ENCODE measurements at places on chromosomes 12 and 14.

GRCh38 chr12:51897181-51897580, 9.3 kb downstream of the ANKRD33 start:
- no peak for DNase-seq

DNA sequence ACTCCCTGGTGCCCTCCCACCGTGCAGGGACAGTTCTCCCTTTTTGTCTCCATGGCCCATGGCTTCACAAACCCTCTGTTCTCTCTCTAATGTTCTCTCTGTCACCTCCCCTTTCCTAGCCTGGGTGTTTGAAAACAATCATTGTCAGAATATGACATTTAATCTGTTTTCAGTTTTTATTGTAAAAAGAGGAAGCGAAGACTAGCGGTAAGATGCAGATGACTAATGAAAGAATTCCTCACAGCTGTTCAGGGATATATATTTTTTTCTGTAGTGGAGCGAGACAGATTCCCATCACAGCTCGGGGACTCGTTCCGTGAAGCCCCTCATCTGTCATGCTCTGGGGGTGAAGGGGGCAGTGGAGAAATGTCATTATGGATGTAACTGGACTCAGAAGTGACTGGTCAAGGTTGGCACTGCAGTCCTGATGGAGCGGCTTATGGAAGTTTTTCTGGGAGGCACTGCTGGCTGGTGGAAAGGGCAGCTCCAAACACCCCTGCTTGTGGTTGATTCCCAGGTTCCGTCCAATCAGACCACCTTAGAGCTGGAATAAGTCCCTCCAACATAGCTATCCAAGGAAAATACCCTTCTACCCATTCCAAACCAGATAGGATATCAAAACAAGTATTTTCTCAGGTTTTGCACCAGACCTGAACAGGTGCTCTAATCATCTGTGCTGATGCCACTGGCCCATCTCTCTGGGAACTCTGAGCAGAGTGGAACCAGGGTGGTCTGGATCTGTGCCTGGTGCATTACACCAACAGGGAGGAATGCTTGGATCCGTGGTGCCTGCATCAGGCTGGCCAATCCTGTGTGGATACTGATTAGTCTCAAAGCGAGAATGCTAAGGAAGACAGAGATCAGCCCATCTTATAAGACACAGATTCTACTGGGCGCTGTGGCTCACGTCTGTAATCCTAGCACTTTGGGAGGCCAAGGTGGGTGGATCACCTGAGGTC, 84.7 kb downstream of the GPATCH2L start:
- no peak for DNase-seq

DNA sequence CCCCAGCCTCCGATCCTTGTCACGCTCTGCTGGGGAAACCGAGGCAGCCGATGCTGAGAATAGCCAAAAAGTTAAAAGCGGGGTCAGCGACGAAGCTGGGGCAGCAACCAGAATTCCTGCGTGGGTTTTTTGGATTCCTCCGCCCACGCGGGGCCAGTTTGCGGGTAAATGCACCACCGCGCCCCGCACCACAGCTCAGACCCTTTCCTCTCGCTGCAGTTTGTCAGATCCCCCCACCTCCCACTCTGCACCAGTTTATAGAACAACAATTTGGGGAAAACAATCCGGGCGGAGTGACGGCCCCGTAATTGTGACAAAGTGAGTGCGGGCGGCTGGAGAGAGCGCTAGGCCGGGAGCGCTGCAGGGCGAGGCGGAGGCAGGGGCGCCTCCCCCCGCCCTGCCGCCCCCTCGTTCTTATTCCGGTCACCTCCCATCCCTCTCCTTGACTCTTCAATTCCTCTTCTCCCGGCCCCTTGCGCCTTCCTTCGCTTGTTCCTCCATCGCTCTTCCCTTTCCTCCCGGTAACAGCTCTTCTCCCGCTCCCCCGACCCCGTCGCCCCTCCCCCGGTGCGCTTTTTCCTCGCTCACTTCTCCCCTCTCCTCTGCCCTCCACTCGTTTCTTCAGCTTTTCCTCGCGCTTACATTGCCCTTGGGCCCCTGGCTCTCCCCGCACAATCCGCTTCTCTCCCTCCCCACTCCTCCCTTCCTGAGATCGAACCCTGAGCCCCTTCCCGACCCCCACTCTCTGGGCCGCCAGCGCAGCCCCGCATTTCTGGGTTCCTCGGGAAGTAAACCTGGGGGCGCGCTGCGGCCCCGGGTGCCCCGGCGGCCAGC, 646 bp upstream of the DNAJC22 start:
- DNase-seq = no peak

DNA sequence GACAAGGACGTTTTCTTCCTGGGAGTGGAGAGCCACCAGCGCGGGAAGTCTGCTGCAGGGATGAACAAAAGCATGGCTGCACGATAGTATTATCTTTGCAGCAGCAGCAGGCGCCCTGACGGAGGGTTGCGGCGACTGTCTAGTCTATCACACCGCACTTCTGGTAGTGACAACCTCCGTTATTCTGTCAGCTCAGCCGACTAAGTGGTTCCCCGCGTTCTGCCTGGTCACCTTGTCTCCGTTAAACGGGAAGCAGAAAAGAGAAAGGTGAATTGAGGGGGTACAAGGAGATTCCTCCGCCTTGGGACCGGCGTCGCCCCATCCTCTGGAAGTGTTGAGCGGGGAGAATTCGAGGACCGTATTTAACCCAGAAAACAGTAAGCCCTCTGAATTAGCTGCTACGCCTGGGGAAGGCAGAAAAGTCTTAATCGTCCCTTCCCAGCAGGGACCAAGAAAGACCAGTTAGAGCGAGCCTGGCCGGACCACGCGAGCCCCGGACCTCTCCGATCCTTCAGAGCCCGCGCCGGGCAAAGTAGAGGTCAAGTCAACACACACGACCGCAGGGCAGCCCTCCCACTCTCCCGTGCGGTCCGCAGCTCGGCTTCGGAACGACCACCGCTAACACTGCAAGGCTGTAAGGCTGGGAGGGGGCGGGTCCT, 536 bp upstream of the DAAM1 start:
- peak; percentile 29 for DNase-seq

- DNase-seq = no peak
Observed at GRCh38 chr14:51310505-51310944, 70.5 kb downstream of the TMX1 start.

DNA sequence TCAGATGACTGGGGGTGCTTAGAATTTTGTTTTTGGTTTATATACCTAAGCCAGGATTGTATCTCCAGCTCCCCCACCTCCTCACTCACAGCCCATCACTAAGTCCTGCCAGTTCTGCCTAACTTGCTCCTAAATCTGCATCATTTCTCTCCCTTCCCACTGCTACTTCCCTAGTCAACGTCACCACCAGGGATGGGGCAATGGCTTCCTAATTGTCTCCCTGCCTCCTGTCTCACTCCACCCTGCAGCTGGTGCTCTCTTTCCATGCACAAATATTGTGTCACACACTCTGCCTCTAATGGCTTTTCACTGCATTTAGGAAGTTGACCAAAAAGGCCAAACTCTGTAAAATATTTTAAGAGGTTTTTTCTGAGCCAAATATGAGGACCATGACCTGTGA, 11.5 kb downstream of the OAS2 start:
- DNase-seq = no peak

DNA sequence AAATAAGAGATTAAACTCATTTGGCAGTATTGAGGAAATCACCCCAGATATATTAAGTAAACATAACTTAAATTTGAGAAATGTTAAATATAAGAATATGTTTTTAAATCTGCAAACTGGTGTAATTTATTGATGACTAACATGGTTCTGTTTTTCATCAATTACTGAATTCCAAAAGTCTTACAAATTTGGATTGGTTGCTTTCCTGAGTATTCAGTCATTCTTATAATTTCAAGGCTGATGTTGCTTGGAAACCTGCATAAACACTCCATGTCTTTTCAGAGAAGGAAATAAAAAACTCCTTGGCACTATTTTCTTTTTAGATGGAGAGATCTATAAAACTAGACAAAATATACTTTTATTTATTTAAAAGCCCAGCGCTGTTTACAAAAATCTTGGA, 71.7 kb downstream of the NOVA1 start:
- no peak for DNase-seq

DNA sequence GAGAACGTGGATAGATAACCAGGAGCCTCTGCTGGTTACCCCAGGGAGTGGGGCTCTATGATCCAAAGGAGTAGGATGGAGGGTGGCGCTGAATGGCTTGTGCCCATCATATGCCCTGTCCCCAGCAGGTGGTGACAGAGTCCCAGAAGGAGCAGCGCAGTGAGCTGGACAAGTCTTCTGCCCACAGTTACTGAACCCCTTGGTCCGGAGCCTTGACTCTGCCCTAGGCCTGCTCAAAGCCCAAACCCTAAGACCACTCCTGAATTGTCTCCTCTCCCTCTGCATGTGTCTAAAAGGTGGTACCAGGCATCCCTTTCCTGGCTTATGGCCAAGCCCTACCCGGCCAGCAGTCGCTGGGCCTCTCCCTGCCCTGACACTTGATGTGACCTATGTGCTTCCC, 3.2 kb downstream of the PRPH start:
- no peak for DNase-seq

DNA sequence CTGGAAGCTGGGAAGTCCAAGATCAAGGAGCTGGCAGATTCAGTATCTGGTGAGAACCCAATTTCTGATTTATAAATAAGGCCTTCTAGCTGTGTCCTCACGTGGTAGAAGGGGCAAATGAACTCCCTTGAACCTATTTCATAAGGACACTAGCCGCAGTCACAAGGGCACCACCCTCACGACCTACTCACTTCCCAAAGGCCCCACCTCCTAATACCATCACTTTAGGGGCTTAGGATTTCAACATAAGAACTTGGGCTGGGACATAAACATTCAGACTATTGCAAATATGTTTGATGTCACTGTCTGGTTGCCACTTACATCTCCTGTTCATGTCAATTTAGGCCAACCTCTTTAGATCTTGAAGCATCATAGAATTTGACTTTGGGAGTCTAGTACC, 10.8 kb upstream of the CNIH1 start:
- no peak for DNase-seq

- no peak for DNase-seq
Observed at GRCh38 chr14:60686865-60687264, 37.3 kb downstream of the SIX4 start.

DNA sequence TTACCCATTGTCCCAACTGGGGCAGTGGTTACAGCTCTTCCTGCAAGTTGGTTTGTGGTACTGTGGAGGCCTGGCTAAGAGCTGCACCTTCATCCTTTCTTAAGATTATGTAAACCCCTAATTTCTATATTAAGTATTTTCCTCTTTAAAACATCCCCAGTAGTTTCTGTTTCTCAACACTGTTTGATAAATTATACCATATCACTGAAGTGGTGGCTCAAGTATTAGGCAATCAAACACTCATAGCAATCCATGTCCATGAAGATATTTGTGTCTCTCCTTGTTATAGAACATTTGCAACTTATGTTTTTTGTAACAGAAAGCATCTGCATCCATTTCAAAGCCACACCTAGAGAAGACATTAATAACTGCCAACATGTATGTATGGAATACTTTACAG, 31.8 kb downstream of the ATXN3 start:
- DNase-seq = no peak

DNA sequence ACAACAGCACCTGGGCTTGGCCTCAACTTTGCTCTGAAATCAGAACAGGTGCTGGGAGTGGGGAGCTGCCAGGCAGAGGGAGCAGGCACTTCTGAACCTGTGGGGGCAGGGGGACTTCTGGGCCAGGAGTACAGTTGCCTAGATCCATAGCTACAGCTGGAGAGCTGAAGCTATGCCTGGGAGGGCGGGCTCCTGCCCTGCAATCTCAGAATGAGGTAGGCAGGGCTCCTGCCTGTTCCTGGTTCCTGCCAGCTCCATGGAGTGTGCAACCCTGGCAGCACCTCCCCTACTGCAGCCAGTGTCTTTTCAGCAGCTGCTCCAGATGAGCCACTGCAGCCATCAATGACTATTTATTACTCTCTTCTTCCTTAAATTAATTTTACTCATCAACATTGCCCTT, 62.1 kb upstream of the NAV3 start:
- no peak for DNase-seq

DNA sequence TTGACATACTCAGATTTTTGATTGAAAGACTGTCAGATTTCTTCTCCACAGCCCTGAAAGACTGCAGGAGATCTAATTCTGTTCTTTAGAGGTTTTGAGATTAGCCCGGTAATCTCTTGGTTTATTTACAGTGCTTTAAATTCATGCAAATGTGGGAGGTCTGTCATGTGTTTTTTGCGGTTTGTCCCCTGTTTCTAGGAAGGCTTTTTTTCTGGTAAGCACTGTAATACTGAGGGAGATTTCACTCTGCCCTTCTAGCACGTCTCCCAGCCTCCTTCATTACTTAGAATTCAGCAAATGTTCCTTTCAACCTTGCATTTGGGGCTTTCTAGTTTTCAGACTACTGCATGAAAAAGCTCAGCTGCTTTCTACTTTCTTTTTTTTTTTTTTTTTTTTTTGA, 31.1 kb downstream of the GPHN start:
- DNase-seq = no peak

- no peak for DNase-seq
Observed at GRCh38 chr14:57389646-57390036, 745 bp upstream of the NAA30 start.

GRCh38 chr12:80282761-80283160, 161.3 kb upstream of the PTPRQ start:
- no peak for DNase-seq

DNA sequence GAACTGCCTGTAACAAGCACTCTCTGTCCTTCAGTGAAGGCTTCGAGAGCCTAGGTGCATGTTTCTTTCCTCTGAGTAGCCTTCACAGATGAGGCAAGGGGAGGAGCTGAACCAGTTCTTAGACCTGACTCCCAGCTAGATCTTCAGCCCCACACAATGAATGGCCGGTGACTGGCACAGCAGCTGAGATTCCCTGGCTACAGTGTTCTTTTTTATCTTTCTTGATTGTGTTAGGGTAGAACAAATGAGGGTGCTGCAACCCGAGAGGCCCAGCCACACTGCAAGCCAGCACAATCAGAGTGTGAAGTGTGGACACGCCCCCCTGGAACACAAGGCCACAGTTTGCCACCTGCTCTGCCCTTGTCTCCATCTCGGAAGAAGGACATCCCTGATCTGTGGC, 19.1 kb upstream of the COL2A1 start:
- no peak for DNase-seq

- DNase-seq = no peak
Observed at GRCh38 chr12:54368025-54368708, 3.9 kb upstream of the GPR84 start.

DNA sequence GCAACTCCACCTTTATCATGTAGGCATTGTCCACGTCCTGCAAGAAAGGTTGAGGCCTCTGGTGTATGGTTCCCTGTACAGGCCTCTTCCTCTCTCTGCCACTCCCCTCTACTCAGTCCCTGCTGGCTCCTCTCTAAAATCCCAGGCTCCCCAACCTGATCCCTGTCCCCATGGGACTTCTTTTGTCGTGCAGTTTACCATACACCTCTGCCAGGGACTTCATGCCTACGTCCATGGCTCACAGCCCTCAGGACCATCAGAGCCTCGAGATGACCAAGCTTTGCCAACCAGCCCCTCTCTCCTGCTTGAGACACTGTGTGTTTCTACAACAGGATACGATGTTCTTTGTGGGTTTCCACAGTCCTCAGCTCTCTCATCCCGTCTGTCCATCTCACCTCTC, 2.9 kb downstream of the KRT2 start:
- DNase-seq = no peak

DNA sequence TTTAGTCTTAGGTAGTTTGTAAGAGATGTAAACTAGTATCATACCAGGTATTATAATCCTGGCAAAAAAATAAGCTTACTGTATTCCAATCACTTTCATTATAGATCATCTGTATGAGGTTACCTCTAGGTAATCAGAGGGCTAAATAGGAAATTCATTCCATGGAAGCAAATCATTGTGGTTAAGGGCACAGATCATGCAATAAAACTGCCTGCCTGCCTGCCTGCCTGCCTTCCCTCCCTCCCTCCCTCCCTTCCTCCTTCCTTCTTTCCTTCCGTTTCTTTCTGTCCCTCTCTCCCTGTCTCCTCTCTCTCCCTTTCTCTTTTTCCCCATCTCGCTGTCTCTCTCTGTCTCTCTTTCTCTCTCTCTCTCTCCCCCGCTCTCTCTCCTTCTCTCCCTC, 3.2 kb upstream of the CLEC9A start:
- DNase-seq = no peak

All from activated CD8-positive, alpha-beta memory T cell treated with anti-CD3 and anti-CD28 coated beads, Interleukin-2, amount 50 U/mL, for 4 hours (primary cell).